Stomach (tissue), 19 donors: ENCODE measurements at places on chromosomes 2 and 18. TPM values are rescaled to one million over a fixed set of nuclear protein-coding genes. Genes with fewer than 3 reads are reported as not detected.

Gene RPRM
- total RNA-seq = not detected

GRCh38 chr18:13872932-13873331, 42.4 kb downstream of the MC2R start:
- peaks cover 47% of the 10 kb centered on the region for H3K27me3 ChIP-seq
- H3K4me3 ChIP-seq = no peak overlapping the region
- H3K27ac ChIP-seq = no peak overlapping the region
- H3K36me3 ChIP-seq = no peaks in the 10 kb centered on the region

DNA sequence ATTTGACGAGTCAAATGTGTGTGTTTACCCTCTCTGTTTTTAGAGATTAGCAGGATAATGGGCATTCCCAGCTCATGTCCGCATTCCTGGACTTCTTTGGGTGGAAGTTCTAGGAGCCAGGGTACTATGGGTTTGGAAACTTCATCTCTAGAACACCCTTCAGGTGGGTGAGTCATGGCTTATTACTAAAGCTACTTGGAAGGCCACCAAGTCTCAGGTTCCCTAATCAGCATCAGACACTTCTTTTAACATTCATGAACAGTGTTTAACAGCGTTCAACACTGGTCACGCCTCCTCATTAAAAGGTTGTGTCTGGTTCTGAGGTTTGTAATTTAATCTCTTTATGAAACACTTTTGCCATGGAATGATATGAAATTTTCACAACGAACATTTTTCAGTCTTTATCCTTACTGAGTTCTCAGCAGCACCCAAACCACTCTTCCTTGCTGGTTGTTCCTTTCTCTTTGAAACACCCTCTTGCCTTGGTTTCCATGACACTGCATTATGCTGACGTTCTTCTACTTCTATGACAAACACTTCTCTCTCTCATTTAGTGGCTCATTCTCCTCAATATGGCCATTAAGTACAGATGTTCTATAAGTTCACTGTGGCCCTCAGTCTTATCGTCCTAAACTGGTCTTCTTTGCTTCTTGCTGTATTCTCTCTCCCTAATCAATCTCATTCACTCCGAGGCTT, 49.3 kb downstream of the MMADHC start:
- H3K27ac ChIP-seq = no peak overlapping the region
- H3K27me3 ChIP-seq = no peaks in the 10 kb centered on the region
- no peak for DNase-seq
- no peak overlapping the region for H3K4me3 ChIP-seq
- H3K4me1 ChIP-seq = no peaks in the 10 kb centered on the region
- H3K36me3 ChIP-seq = no peaks in the 10 kb centered on the region

GRCh38 chr18:38993342-38993741, 1427.7 kb upstream of the CELF4 start:
- H3K27ac ChIP-seq = no peak overlapping the region
- H3K36me3 ChIP-seq = no peaks in the 10 kb centered on the region
- no peak for DNase-seq
- no peak overlapping the region for H3K4me3 ChIP-seq
- no peaks in the 10 kb centered on the region for H3K27me3 ChIP-seq
